Brain pericyte (primary cell): ENCODE measurements at places on chromosomes 13 and 19.

DNA sequence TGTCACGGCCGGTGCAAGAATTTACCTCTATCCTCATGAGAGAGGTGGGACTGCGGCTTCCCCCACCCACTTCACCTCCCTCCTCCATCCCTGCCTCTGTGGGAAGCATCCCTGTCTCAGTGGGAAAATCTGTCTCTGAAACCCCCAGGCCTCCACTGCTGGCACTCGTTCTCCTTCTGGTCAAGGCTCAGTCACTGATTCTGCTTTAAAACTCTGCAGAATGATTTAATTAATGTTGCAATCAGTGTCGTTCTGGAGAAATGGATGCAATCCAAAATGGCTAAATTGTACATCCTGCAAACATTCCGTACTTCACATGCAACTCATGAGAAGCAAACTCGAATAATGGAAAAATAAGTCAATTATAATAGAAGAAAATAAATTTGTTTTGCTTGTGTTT lies 5.6 kb downstream of the RASL11A start:
- no peak for DNase-seq

GRCh38 chr13:29937841-29938240 lies 87.4 kb upstream of the UBL3 start:
- no peak for DNase-seq

DNA sequence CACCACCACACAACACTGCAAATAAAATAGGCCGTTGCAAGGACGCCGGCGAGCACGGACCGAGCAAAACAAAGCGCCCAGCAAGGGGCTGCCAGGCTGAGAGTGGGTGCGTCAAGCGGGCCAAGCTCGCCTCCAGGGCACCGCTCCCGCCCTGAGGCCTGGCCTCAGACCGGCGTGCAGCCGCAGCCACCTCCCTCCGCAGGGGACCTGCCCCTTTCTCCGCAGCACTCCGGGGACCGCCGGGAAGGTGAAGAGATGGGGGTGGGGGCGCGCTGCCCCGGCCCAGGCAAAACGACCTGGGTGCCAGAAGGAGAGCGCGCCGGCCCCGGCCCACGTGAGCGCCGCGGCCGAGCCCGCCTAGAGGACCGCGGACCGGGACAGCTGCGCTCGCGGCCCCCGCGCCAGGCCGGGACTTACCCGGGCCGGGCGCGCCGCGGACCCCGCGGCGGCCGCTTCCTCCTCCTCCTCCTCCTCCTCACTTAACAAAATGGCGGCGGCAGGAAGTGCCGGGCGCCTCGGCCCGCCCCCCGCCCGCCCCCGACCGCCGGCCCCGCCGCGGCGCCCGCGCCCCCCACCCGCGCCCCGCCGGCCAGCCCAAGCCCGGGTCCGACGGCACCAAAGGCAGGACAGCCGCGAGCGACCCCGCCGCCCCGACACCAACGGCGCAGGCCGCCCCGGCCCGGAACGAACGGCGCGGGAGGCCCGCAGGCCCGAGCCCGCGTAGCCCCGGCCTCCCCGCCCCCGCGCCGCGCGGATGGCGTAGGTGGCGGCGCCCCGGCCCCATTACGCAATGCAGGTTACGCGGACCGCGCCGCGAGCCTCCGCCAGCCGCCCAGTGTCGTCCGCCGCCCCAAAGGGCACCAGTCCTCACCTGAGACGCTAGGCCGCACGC lies 674 bp downstream of the BRD4 start:
- DNase-seq: no peak

- DNase-seq: no peak
These were observed 14.2 kb downstream of the TSHZ3 start for GRCh38 chr19:31334849-31335624.

DNA sequence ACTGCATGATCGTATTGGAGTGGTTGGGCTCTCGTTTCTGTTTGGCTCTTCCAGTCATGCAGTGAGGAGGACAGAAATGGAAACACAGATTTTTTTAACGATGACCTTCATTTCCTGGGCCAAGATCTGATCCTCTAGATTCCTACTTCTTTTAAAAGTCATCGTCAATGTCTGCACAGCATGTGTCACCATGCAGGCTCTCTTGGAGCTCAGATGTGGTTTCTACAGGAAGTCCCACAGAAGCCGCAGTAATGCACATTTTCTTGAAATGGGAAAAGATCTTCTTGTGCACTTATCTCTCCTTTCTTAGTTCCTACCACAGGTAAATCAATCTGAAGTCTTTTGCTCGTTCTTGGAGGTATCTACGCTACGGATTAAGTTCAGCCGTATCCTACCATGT lies 626.9 kb downstream of the EFNB2 start:
- no peak for DNase-seq

DNA sequence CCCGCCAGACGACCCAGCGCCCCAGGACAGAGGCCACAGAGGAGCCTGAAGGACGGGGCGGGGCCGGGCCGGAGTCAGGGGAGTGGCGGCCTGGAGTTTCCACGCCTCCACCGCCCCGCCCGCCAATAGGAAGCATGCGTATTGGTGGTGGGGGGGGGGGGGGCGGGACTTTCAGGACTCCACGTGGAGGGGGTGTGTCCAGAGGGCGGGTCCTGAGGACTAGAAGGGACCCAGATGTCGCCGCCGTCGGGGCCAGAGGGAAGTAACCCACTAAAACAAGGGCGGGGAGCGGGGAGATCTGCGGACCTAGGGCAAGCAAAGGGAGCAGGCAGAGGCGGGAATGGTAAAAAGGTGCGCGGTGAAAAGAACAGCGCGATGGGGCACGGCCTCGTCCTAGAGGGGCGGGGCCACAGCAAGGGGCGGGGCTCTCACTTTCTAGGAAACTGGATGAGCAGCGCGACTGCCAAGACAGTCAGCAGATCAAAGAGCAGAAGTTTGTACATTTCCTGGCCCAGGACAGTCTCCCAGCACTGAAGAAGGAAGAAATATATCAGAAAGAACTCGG lies 2.8 kb upstream of the LENG1 start:
- no peak for DNase-seq

DNA sequence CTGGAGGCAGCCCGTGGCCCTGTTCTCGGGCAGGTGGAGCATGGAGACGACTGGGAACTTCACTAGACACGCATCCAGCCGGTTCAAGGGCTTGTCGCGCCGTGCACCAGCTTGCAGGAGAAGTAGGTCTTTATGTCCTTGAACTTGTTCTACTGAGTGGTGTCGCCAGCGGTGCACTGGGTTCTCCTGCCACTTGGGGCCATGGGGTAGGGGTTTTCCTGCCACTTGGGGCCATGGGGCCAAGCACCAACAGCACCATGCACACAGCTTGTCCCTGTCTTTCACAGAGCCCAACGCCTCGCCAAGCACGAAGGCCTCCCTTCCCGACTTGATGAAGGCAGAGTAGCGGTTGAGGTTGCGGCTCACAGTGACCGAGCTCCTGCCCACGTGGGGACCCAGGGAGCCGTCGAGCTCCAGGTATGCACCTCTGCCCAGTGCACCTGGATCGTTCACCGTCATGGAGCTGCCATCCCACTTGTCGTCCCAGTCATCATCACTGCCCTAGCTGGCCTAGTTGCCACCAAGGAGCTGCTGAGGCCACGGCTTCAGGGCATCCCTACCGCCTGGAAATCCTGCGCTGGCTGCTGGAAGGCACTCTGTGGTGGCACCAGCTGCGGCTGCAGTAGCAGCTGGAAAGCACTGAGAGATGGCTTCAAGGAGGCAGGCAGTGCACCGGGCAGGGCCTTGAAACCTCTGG lies 40.5 kb upstream of the TPM4 start:
- no peak for DNase-seq

DNA sequence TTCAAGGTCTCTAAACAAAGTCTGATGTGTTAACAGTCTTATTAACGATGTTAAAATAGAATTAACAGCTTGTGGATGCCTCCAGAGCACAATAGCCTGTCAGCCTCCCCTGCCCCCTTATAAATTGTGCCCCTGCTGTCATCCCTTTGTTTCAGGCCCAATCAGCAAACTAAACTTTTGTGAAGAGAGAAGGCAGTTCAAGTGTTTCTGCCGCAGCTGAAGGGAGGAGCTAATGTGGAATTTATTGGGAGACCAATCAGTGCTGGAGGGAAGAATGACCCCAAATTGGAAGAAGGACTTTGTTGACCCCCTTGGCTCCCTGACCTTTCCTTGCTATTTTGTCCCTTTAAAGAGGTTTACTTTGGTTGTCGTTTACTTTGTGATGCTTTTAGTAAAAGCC lies 160.5 kb downstream of the TM9SF2 start:
- DNase-seq: no peak

GRCh38 chr13:49681842-49682435 lies 9.3 kb downstream of the EBPL start:
- DNase-seq: no peak

DNA sequence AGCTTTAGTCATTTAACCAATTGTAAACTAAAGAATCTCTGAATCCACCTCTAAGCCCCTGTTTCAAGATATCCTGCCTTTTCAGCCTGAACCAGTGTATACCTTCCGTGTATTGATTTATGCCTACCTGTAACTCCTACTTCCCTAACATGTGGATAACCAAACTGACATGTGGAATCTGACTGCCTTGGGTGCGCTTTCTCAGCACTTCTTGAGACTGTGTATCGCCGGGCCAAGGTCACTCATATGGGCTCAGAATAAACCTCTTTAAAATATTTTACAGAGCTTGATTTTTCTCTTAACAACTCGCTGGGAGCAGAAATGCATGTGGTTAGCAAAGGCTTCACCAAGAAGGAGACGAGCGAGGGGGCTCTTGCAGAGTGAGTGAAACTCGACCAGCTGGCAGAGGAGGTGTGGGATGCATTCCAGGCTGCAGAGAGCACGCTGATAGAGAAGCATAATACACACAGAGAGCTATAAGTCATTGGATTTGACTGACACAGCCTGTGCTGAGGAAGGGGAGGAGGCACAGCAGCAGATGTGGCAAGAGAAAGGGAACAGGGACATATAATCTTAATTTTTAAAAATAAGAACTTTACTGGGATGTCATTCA lies 268.2 kb upstream of the MAB21L1 start:
- no peak for DNase-seq

- no peak for DNase-seq
These were observed 754.5 kb downstream of the DIAPH3 start for GRCh38 chr13:59409211-59409610.

GRCh38 chr13:46296921-46297320 lies 85.2 kb downstream of the LRRC63 start:
- no peak for DNase-seq

DNA sequence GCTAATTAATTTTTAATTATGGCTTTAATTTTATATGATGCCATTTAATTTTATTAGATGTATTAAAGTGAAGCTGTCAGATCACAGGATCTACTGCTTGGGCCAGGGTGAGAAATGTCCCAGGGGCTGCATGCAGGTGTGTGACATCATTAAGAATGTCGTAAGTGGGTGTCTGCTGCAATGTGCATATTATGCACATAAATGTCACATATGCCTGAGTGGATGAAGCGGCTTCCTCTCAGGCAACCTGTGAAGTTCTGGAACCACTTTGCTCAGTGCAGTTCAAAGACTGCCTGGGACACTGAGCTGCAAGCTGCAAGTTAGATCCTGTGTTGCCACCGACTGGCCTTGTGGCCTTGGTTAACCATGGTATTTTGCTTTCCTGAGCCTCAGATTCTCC lies 355.0 kb downstream of the UQCRFS1 start:
- no peak for DNase-seq

DNA sequence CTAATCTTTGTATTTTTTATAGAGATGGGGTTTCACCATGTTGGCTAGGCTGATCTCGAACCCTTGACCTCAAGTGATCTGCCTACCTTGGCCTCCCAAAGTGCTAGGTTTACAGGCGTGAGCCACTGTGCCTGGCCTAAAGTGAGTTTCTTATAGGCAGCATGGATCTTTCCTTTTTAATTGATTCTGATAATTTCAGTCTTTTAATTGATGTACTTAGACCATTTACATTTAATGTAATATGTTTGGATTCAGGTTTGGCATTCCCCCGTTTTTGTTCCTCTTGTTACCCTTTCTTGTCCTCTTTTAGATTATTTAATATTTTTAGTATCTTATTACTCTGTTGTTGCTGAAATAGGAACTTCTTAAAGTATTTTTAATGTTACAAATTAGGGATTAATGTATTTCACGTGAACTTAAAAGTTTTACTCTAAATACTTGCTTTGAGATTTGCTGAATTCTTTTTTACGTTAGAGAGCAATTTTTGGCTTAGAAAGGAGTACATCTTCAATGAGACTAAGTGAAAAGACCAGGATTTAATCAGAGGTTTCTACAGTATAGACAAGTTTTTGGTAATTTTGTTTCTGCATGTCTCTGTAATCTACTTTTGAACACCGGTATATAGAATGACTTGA lies 50.3 kb downstream of the URI1 start:
- DNase-seq: no peak

DNA sequence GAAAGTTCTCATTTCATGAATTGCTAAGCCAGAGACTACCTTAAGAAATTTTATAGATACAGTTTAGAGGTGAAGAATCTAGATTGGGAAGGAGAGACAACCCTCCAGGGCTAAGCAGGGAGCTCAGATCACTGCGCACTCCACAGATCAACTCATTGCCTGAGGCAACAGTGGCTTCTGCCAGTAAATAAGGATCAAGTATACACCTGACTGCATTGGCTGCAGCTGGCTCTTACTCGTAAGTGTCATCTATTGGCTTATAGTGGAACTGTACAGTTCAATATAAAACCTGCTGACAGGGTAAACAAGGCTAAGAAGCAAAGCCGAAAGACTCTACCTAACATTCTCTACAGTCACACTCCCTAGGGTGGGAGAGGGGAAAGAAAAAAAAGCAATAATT lies 18.0 kb upstream of the C1QTNF9B start:
- DNase-seq: no peak

DNA sequence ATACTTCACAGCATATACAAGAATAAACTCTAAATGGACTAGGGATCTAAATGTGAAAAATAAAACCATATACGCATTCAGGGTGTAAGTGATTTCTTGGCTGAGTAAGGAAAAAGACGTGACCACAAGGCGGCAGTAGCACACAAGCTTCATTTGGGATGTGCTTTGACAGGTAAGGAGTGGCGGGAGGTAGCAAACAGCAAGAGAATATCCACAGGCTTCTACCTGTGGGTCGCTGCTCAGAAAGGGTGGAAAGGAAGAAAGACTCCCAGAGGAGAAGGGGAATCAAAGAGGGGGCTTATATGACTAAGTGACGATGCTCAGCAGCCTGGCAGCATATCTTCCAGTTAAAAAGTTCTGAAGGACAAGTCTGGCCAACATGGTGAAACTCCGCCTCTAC lies 2.5 kb upstream of the ZNF121 start:
- no peak for DNase-seq

DNA sequence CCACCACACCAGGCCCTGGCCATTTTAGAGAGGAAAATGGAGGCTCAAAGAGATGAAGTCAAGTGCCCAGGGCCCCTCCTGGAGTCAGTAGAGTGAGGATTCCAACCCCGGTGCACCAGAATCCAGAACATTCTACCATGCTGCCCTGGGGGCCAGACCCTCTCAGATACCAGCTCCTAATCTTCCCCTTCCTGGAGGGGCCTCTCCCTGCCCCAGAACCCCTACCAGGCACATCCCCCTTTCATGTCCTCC lies 11.1 kb downstream of the CAPN12 start:
- DNase-seq: no peak

DNA sequence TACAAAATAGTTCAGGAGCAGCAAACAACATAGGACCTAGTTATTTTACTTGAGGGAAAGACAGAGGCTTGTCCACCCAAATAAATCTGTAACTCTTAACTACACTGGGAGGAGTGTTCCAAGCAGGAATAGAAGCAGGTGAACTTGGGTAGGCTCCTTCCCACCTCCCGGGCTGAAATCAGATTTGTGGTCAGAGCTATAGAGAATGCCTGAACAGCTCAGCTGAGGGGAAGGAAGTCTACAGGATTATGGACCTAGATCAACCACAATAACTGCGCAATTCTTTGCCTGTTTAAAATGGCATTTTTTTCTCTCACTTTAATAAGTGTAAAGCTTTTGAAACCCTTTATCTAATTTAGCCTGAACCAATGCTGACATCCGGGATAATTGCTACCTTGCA lies 73.5 kb upstream of the IRS2 start:
- no peak for DNase-seq

- no peak for DNase-seq
These were observed 5.3 kb upstream of the HCN2 start for GRCh38 chr19:584240-585001.
